ENCODE measurements at places on chromosomes 4 and X. TPM values are rescaled to one million over a fixed set of nuclear protein-coding genes. Genes with fewer than 3 reads are reported as not detected.

Gene NUDT11
- total RNA-seq, result 12.4 TPM

Gene TEC
- not detected for total RNA-seq

Gene TAF9B
- 12.4 TPM for total RNA-seq

Gene ARX
- total RNA-seq, result not detected

Gene KIT
- 6.7 TPM for total RNA-seq

Gene RHOH
- total RNA-seq, result not detected

Gene MAGEC2
- not detected for total RNA-seq

Gene BANK1
- not detected for total RNA-seq

Gene FRMPD3
- total RNA-seq, result not detected

Gene ADH7
- total RNA-seq, result not detected

Gene ANKRD37
- total RNA-seq, result 11.1 TPM

Gene MND1
- 1.2 TPM for total RNA-seq

Gene HSFX2
- not detected for total RNA-seq

Gene ZC4H2
- total RNA-seq, result 3.2 TPM

Gene ODAM
- not detected for total RNA-seq

Gene ERAS
- not detected for total RNA-seq

- DNase-seq, result no peak
Measured at GRCh38 chrX:73647212-73647611, 84.2 kb downstream of the CHIC1 start.

- DNase-seq, result no peak
Measured at GRCh38 chr4:37132351-37132974, 112.1 kb upstream of the NWD2 start.

DNA sequence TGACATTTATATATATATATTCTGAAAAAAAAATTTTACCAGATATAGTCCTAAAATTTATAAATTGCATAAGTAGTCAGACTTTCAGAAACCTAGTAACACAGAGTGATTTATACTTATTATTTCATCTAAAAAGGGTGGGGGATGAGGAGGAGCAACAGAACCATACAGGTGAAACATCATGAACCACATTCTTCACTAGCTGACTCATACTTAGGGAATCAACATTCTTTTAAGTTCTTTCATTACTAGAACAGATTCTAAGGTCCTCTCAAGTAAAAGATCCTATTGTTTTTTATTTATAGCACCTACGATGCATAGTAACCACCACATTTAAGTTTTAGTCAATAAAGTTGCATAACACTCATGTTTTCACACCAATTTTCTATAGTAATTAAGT lies 166.1 kb downstream of the LRBA start:
- no peak for DNase-seq

GRCh38 chrX:13487731-13488505 lies 81.5 kb upstream of the EGFL6 start:
- peak; percentile 73 for DNase-seq

DNA sequence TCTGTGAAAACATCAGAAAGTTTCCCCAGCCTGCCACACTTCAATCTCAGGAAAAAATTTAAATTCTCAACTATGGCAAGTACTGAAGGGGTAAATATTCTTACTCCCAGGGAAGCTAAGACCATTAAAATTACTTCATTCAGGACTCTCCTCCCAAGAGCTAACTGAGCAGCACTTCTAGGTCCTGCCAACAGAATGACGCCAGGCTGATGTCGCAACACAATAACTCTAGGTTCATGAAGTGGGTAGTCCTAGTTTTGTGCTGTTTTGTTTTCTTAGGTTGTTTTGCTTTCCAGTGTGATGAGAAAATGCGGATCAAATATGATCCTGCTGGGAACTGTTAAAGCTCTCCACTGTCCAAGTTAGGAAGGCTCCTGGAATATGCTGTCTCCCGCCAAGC lies 180.0 kb downstream of the NKX6-1 start:
- peak; percentile 55 for DNase-seq

- no peak for DNase-seq
Measured at GRCh38 chr4:127145006-127145540, 487.7 kb upstream of the INTU start.

- DNase-seq, result no peak
Measured at GRCh38 chr4:682490-683172, 6.3 kb downstream of the SLC49A3 start.

DNA sequence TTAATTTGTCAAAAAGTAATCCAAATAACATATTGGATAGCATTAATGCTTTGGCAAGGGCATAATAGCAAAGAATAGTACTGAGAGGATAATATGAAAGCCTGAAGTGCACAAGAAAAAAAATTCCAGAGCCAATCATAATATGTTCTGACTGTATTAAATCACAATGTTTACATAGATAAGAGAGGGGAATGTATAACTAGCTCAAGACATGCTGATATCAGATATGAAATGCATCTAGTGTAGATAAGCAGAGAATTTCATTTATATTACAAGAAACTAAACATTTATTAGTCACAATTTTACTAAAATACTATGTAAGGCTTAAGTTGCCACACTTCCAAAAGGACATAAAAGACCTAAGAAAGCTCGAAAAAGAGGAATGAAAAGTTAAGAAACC lies 193.3 kb downstream of the BANK1 start:
- DNase-seq, result no peak

DNA sequence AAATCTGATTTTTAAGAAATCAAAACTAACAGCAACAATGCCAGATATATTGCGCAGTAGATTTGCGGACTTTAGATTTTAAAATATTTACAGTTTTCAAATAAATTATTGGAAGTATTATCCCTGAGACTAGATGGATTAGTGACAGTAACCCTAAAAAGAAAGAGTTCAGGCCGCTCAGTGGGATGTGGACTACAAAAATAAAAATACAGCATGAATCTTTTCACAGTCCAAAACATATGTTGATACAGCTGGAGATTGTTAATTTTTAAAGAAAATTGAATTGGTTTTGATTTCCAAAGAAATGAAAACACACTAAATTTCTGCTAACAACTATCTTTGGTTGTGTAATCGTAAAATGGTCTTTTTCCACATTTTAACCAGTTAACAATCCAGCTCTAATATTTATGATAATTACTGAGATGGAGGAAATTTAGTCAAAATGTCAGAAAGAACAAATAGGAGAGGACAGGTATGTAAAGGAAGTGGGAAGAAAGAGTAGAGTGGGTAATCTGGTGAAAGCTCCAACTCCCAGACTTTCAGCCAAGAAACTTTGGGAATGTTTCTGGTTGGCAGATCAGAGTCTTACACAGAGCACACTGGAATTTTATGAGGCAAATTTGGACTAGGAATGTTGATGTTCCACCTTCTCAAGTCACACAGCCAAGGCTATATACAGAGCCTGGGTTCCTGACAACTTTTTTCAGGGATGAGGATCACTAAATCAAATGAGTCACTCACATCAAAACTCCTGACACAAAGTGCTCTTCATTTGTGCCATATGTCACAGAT lies 15.1 kb downstream of the C4orf36 start:
- no peak for DNase-seq

DNA sequence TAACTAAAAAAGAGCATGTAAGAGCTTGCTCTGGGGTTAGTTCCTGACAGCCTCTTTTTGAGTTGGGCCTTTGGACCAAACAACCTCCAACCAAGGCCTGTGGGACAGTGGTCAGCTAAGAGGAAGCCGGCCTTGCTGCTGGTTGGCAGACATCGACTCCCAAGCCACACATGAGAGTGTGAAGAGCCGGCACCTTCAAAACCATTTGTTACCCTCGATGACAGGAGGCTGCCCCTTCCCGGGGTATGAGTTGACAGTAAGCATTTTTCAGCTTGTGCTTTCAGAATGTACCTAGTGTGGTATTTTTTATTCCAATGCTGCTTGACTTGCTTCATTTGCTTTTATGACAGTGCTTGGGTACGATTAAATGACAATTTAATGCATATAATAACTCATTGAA lies 168.6 kb upstream of the IGFBP7 start:
- DNase-seq, result no peak

DNA sequence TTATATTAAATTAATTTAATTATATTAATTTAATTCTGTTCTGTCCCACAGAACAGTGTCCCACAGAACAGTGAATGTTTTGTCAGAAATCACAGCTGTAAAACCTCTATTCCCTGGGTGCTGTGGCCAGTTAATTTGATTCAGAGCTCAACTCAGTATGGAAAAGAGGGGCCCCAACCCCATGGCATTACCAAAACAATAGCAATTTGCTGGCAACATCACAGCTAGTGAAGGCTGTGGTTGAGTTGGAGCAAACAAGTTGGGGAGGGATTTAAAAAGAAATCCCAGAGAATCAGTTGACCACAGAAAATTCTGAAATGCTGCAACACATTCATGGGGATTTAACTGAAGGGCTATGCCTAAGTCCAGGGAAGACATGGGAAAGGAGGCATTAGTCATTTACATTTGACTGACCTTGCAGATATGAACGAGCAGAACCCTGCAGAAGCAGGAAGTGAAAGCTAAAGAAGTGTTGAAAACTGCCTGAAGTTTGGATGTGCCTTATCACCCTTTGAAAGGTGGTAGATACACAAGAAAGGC lies 30.1 kb downstream of the PDHA2 start:
- no peak for DNase-seq

GRCh38 chrX:72492499-72492898 lies 80.1 kb downstream of the HDAC8 start:
- DNase-seq, result no peak

DNA sequence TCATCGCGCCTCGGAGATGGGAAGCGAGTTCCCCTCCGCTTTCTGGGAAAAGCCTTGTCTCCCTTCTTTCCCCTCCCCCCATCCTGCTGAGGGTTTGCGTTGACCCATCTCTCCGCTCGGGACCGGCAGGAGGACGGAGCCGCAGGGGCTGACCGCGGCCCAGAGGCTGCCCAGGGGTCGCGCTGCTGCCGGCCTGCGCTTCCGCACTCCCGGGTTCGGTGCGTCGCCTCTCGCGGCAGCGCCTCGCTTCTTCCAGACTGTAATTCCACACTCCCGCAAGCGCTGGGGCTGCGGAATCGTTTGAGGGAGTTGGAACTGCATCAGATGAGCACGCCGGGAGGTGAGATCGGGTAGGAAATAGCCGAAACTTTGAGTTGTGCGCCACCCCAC lies 88.3 kb downstream of the BCOR start:
- peak; percentile 34 for DNase-seq

GRCh38 chrX:17082831-17083230 lies 136.4 kb downstream of the REPS2 start:
- peak; percentile 25 for DNase-seq

DNA sequence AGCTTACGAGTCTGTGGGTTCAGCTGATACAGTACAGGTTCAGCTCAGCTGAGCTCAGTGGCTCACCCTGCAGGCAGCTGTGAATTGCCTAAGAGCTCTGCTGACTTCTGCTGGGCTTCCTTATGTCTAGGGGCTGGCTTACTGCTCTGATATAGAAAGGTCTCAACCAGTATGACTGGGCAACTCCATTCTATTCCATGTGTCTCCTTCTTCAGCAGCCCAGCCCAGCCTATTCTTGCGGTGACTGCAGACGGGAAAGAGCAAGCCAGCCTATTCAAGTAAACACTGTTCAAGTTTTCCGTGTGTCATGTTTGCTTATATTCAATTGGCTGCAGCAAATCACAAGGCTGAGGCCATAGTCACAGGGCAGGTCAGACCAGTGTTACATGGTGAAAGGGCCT lies 615.4 kb upstream of the ZFP42 start:
- DNase-seq, result peak; percentile 17

DNA sequence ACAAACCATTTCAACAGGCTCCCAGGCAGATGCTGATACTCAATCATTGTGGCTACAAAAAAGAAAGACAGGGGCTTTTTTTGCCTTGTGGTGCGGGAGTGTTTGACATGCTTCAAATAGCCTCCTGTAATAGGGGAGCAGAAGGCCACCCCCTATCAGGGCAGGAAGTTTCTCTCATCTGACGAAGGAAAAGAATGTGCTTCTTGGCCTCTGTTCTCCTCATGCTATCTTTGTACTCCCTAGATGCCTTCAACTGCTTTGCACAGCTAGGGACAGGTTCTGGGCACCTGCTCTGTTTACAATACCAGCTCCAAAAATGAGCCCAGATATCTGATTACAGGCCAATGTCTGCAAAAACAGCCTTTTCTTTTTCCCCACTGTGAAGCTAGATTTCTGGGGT lies 391.1 kb downstream of the STIM2 start:
- DNase-seq, result no peak

GRCh38 chrX:150324919-150325318 lies 38.2 kb upstream of the MAMLD1 start:
- no peak for DNase-seq

DNA sequence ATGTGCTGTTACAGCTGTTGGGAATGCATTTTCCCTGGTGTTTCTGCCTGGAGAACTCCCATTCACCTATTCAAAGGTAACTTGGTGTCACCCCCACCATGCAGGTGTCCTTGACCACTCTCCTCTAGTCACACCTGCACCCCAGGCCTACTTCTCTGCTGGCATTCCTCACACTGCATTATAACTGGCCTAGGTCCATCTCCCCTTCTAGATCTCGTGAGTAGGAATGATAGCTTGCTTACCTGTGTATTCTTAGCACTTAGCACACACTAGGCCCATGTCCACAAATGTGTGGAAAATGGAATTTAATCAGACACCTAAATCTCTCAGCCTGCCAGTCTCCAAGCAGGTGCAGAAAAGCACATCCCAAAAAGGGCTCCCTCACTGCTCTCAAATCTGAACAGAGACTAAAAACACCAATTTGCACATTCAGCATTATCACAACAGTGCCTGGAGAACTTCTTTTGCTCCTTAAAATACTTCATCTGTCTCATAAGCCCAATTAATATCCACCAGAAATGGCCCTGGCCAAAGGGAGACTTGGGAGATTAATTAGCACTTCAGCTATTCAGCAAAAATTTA lies 18.3 kb downstream of the SCD5 start:
- no peak for DNase-seq

- no peak for DNase-seq
Measured at GRCh38 chr4:87545052-87545451, 15.9 kb upstream of the SPARCL1 start.

DNA sequence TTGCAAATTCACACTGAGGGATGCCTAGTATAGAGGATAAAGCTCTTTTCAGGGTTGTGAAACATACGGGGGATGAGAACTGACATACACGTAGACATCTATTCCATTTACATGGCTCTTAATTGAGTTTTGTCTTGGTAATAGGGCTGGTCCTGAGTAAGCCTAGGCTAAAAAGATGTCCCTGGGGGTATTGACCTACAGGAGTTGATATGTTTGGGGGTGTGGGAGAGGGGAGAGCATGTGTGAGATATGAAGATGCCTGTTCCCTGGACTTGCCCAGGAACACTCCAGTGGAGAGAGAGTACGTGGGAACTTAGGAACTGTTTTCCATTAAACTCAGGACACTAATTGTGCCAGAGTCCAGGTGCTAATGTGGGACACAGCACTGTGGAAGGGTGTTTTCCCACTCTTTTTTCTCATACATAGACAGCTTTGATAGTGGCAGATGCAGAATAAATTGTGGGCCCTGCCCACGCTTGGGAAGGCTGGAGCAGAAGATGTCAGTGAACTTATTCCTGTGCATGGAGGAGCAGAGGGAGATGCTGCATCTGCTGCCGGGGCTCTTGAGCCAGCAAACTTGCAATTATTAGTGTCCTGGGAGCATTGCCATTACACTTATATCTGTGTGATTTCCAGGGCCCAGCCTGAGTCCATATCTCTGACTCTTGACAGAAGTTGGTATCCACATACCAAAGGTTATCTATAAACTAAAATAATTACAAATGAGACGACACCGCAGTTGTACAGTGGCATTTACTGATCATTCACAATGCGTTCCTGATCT lies 20.7 kb downstream of the SYNPO2 start:
- DNase-seq, result no peak
